Thoracic aorta (tissue), 2 donors: ENCODE measurements at places on chromosomes 1 and 21.

- H3K36me3 ChIP-seq, result no peaks in the 10 kb centered on the region
- H3K27ac ChIP-seq, result no peak overlapping the region
- H3K4me1 ChIP-seq, result no peaks in the 10 kb centered on the region
Observed at GRCh38 chr1:219710529-219711194, 97.8 kb upstream of the ZC3H11B start.

DNA sequence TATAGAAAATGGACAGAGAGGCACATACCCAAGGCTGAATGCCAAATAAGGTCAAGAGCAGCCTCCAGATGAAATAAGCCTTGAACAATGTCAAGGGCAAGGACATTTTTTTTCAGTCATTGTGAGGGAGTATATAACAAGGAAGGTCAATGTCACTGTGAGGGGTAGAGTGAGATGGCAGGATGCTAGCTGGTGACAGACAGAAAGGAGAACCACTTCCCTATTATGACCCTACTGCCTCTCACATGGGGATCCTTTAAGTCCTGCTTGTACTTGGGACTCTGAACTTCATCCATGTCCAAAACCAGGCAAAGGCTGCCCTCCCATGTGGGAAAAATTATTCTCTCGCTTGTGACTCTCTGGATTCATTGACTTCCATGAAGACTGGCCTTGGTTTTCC, 119.5 kb upstream of the COA6 start:
- no peak overlapping the region for H3K27ac ChIP-seq
- no peaks in the 10 kb centered on the region for H3K27me3 ChIP-seq
- no peak overlapping the region for H3K4me3 ChIP-seq
- DNase-seq, result no peak

- H3K27me3 ChIP-seq, result no peaks in the 10 kb centered on the region
- H3K4me3 ChIP-seq, result no peak overlapping the region
- H3K36me3 ChIP-seq, result no peaks in the 10 kb centered on the region
Observed at GRCh38 chr21:17823846-17824245, 4.7 kb upstream of the C21orf91 start.

- H3K27me3 ChIP-seq, result no peaks in the 10 kb centered on the region
- no peaks in the 10 kb centered on the region for H3K4me1 ChIP-seq
- H3K36me3 ChIP-seq, result no peaks in the 10 kb centered on the region
- DNase-seq, result no peak
- no peak overlapping the region for H3K27ac ChIP-seq
Observed at GRCh38 chr1:69671363-69672010, 103.8 kb downstream of the LRRC7 start.

GRCh38 chr1:232207073-232207866, 422.7 kb downstream of the SIPA1L2 start:
- H3K27ac ChIP-seq, result no peak overlapping the region
